ENCODE measurements at places on chromosomes 6 and 20.
A peak's percentile ranks its signal among the peaks of the same experiment; 100 is the strongest.

GRCh38 chr6:167863897-167864296 is 37.2 kb downstream of the AFDN start:
- no peak for DNase-seq

GRCh38 chr6:109059571-109060021 is 35.0 kb downstream of the SESN1 start:
- peak; percentile 63 for DNase-seq

- peak; percentile 68 for DNase-seq
These were observed 5.1 kb downstream of the SOX12 start for GRCh38 chr20:330233-331149.

GRCh38 chr6:26743157-26743821 is 83.7 kb upstream of the ZNF322 start:
- no peak for DNase-seq

- DNase-seq: no peak
These were observed 859.4 kb downstream of the MAFB start for GRCh38 chr20:39829661-39830060.

DNA sequence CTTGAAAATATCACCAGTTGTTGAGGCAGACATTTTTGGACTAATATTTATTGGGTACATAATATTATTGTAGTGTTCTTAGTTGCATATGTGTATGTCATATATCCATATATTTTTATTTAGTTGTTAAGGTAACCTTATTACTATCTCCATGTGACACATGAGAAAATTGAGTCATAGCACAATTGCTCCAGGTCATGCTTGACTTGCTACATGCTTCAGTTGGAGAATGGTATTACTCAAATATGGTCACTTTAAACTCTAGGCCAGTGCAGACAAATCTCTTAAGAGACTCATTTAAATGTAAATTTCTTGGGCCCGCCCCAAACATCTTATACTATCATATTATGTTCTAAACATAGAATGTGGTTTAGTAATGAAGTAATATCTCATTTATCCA is 246.1 kb downstream of the RIMS1 start:
- DNase-seq: no peak

DNA sequence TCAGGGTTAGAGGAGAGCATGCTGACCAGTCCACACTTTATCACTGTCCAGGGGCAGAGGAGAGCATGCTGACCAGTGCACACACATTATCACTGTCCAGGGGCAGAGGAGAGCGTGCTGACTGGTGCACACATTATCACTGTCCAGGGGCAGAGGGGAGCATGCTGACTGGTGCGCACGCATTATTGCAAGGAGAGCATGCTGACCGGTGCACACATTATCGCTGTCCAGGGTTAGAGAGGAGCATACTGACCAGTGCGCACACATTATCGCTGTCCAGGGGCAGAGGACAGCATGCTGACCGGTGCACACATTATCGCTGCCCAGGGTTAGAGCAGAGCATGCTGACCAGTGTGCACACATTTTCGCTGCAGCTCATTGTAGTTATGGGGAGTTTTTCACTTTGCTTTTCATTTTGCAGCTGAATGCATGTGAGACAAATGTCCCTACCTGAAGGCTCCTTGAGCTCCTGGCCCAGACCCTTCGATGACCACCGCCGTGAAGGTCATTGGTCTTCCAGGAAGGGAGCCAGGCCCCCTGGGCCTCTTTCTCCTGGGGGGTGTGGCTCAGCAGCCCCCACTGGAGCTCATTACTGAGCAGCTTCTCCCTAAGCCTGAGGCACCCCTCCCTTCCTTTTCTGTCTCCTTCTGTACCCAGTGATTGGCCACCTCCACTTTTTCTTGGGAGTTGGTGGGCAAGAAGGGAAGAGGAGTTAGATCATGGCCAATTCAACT is 178.8 kb upstream of the AFDN start:
- DNase-seq: no peak

DNA sequence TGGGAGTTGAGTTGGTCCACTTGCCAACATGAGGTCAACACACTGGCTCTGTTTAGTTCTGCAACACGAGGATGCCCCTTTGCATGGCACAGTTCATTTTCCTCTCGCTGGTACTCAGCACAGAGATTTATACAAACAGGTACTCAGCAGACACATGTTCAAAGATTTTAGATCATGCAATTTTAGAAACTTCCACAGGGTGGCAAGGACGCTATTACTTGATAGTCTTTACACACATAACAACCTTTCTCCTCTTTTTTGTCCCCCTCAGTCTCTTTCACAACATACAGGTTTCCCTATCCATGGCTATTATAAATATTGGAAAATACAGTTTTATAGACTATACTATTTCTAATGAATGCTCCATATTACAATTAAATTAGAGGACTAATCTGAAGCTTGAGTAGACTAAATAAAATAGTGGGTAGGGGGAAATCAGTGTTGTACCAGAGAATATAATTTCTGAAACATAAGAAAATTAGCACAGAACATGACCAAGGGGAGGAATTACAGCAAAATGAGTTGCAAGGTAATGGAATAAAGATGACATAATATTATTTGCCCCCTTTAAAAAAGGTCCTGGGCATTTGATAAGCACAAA is 331.8 kb upstream of the BTBD3 start:
- DNase-seq: no peak

DNA sequence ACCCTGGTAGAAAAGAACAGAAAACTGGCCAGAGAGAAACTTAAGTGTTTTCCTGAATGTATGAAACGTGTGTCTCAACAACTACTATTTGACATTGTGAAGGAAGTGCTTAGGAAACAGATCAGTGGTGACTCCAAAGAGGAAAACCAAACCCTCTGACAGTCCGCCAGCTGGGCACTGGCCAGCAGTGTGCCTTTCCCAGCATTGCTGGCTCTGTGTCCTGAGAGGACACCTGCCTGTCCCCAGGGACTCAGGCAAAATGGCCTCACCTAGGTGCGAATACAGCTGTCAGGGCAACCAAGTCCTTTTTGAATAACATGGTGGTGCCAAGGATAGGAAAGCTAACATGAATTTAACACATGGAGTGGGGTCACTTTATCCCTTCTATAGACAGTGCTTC is 72.5 kb downstream of the NDUFAF5 start:
- DNase-seq: no peak

DNA sequence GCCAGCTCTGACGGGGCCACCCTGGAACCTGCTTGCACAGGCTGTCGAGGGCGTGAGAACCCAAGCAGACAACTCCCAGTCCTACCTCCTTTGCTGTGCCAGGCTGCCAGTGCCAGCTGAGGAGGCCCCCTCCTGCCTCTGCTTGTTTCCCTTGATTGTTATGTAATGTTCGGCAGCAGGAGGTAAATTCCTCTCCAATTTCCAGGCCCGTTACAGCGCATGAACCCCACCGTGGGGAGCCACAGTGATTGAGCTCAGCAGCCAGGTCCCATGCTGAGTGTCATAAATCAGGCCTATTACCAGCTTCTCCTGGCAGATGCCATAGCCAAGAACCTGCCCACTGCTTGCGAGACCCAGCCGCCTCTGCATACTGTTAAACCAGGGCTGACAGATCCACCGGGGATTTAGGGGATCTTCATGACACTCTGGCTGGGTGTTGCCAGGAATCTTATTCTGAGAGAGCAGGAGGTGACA is 320.5 kb downstream of the DHX35 start:
- no peak for DNase-seq

DNA sequence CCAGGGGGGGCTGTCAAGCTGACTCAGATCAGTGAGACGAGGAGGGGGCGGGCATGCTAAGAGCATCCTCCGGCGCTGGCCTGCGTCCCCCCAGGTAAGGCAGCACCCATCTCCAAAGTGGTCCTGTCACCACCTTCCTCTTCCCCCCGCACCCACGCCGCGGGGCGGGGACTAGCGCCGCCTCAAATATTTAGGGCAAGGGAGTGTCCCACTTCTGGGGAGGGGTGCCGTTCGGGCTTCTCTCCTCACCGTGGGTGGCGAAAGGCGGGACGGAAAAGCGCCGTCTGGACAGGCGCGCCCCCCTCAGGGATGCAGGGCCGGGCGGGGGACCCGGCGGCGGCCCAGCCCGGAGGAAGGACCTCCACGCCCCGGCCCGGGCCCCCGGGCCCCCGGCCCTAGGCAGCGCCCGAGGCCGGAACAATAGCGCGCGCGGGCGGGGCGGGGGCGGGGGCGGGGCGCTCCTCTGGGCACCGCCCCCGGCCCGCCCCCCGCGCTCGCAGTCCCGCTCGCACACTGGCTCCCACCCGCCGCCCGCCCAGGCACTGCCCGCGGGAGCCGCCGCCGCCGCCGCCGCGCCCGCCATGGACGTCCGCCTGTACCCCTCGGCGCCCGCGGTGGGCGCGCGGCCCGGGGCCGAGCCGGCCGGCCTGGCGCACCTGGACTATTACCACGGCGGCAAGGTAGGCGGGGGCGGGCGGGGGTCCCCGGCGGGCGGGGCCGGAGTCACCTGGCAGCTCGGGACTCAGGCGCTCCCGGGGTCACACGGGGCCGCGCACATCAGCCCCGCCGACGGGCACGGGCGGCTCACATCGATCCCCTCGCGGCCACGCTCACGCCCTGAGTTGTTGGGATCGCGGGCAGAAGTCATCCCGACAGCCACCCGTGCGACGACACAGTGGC is at the start of gene TOX2:
Gene TOX2 (plus strand): TSS at position 542 of the 900 bp plus-strand sequence. CDS start 40 bp downstream, at position 582.
- peak; percentile 36 for DNase-seq

Data from CD4-positive, alpha-beta T cell treated with Interleukin-6 at 100 ng/mL for 8 hours (primary cell).